ENCODE measurements at places on chromosomes 3 and 15.
A peak's percentile ranks its signal among the peaks of the same experiment; 100 is the strongest.

DNA sequence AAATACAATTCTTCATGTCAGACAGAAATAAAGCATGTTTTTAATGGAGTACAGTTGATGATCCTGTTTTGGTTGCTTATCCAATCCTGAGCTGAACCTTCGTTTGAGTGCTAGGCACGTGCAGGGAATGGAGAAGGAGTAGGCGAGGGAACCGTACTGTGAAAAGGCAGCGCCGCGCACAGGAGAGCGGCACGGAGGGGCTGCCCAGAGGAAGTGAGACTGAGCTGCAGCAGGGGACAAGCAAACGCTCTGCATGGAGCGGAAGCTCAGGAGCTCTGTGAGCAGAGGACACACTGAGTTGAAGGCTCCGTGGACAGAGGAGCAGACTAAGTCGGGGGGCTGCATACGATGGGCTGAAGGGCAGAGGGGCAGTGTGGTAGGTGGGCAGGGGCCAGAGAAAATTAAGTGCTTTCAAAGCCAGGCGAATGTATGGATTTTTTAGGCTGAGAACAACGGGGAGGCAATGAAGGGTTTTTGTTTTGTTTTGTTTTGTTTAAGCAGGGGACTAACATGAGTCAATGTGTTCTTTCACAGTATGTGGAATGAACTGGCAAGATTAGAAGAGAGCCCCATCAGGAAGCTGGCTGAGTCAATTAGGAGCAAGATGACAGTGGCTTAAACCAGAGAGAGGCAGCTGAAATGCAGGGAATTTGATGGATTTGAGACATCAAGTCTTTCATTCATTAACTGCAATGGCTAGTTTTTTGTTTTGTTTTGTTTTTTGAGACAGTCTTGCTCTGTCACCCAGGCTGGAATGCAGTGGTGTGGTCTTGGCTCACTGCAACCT is 23.8 kb upstream of the TM2D3 start:
- DNase-seq = no peak

- no peak for DNase-seq
Measured at GRCh38 chr3:189288348-189289235, 116.8 kb downstream of the TPRG1 start.

GRCh38 chr3:122941228-122942206 is 86.0 kb downstream of the SEMA5B start:
- DNase-seq = peak; percentile 25

- no peak for DNase-seq
Measured at GRCh38 chr15:65292938-65293518, 2.8 kb upstream of the RNU5A-1 start.

GRCh38 chr3:126490619-126491018 is 14.9 kb upstream of the ZXDC start:
- DNase-seq = no peak
